ENCODE measurements at places on chromosomes 7 and 10.

DNA sequence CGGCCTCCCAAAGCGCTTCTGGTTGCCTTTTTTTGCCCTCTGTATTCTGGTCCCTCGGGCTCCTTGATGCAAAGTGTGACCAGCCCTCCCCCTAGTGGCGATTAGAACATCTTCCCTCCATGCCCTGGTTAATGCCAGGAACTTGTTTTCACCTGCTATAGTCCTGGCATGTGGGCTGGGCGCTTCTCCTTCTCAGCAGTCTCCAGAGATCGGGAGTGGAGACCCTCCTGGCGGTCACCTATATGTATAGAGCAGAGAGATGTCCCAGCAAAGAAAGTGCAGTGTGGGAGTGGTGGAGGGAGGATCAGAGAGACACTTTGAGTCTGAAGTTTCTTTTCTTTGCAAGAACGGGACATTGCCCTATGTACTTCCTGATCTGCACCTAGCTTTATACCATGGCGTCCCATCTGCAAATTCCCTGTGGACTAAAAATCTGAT, 264.1 kb downstream of the OTUD1 start:
- DNase-seq, result peak; percentile 56

DNA sequence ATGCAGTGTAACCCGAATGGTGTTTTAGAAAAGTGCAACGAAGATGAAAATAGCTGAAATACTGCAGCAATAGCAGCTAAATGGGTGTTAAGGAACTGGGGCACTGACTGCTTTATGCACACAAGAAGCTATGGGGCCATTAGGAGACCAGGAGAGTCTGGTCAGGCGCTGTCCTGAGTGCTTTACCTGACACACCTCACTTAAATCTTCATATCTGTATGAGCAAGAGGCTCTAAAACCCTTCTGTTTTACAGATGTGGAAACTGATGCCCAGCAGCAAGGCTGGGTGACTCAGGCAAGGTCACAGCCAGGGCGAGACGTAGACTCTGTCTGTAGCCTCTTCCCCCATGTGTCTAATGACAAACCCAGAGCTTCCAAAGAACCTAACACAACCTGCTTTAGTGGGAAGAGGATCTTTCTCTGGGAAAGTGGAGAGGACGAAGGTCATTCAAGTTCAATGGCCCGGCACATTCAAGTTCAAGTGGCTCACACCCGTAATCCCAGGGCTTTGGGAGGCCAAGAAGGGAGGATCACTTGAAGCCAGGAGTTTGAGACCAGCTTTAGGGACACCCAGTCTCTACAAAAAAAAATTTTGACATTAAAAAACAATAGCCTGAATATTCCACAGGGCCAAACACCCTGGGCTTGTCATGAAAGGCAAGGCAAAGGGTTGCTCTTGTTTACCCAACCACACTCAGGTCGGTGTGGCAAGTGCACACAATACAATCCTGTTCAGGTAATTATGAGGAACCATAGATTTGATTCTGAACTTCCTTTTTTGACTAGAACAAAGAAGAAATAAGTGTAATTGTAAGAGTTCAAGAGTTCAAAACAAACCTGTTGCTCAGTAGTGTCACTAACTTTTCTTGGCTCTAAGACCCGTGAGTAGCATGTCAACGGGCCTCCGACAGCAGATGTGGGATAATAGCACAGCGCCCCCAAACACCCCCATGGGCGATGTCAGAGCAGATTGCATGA, 53.7 kb upstream of the KLF6 start:
- DNase-seq, result no peak

- no peak for DNase-seq
Measured at GRCh38 chr10:69869291-69869961, 67.7 kb downstream of the COL13A1 start.

DNA sequence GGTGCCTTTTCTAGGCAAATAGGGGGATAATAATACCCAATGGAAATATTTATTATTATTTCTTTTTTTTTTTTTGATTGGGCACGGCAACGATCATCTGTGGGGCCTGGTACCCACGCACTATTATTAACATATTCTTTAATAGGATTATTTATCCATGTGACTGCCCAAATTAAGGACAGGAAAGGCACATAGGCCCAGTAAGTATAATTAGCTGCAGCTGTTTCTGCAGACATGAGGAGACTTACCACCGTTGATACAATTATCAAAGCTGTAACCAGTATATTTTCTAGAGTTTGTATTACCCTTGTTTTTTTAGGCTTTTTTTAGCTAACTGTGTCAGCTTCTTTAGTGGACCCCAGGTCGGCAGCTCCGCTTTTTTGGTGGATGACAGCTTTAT, 25.2 kb upstream of the GUSB start:
- no peak for DNase-seq

- no peak for DNase-seq
Measured at GRCh38 chr10:121518333-121518732, 79.9 kb downstream of the FGFR2 start.

DNA sequence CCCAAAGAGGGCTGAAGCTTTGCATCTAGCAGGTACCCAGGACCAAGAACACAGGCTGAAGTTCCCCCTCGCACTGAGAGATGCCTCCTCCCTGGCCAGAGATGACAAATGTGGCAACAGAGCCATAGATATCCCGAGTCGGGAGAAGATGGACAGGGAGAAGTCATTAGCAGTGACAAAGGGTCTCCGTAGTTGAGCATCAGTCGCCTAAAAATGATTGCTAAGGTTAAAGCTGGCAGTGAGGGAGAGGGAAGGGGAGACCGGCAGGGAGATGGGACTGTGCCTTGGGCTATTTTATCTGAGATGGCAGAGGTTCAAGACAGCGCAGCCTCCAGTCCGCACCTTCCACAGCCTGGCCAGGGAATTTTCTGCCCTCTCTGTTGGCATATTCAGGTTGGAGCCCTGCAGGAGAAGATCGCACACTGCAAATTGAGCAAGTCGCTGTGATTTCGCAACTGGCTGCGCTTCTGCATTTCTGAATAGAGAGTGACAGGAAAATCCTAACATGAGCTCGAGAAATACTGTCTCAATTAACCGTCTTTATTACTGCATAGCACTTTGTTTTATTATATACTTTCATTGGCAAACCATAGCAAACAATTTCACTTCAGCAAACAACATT, 238.9 kb upstream of the GPR26 start:
- no peak for DNase-seq

DNA sequence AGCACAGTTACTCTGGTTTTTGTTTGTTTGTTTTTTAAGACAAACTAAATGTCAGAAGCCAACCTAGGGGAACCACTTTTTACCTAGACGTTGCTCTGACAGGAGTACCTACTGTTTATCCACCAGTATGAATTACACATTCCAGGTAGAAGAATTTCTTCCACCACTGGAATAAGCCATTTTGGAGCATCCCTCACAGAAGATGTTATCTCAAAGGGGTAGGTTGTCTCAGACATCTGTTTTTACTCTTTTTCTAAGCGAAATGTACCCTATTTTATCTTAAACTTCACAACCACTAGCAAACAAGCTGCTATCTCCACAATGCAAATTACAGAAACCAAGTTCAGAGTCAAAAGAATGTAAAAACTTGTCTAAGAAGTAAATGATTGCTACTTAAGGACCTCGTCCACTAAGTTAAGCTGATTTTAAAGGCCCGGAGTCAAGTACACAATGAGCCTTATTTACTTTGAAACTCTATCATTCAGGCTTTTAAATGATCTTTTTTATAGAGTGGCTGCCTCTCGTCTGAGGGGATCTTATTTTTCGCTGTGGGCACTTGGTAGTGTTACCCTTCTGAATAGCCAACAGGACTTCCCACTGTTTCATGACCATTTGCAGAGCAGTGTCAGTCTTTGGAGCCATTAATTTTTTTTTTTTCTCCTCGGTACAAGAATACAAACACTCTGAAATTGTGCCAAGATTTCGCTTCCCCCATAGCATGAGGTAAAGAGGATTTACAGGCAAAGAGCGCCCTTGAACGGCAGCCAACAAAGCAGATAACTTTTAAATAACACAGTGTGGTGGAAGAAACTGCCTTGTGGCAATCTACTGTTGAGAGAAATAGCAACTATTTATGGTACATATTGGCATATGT, 15.7 kb upstream of the ARMC3 start:
- no peak for DNase-seq

DNA sequence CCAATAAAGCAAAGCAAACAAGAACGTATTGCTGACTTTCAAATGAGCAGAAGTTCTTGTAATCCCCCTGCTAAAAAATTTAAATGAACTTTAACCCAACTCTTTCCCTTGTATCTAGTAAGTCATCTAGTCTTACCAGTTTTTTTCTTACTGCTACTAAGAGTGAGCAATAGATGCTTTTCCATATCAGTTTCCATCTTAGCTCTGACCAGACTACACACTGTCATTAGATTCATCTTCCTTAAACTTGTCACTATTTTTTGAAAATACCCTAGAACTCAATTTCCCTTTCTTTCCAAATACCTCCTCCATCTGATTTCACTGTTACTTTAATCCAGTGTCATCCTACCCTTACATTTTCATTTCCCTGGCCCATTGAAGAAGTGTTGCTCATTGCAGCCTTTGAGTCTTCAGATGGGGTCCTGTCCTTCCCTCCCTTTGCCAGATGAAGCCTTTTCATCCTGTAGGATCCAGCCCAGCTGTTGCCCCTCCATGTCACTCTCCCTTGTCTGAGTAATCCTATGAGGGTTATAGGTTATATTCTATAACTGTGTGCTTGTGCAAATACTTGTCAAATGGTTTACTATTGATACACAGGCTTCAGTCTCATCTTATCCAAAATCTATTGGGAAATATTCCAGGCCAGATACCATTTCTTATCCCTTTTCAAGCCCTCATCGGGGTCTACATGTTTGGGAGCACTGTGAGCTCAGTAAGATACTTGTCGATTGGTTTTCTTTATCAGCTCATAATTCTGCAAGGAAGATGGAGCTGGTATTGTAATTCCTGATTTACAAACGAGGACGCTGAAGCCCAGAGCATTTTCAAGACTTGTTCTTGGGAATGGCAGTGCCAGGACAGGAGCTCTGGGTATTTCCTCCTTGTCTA, 51.5 kb upstream of the ITGB1 start:
- no peak for DNase-seq

GRCh38 chr10:116138897-116139296, 134.1 kb downstream of the GFRA1 start:
- DNase-seq, result no peak

DNA sequence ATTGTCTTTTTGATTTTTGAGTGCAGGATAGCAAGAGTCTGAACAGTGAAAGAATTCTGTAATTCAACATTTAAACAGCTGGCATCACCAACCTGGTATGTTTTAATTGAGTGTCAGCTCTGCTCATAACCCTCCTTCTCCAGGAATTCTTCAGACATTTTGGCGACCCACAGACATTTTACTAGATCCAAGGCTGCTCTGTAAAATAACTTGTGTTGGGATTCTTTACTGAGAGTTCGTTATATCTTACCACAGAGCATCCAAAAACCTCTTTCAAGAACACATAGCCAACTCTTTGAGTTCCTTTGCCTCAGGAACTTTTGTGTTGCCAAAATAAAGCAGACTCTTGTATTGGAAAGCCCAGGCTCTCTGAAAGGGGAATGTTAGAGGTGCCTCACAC, 27.7 kb upstream of the SORCS3 start:
- no peak for DNase-seq

DNA sequence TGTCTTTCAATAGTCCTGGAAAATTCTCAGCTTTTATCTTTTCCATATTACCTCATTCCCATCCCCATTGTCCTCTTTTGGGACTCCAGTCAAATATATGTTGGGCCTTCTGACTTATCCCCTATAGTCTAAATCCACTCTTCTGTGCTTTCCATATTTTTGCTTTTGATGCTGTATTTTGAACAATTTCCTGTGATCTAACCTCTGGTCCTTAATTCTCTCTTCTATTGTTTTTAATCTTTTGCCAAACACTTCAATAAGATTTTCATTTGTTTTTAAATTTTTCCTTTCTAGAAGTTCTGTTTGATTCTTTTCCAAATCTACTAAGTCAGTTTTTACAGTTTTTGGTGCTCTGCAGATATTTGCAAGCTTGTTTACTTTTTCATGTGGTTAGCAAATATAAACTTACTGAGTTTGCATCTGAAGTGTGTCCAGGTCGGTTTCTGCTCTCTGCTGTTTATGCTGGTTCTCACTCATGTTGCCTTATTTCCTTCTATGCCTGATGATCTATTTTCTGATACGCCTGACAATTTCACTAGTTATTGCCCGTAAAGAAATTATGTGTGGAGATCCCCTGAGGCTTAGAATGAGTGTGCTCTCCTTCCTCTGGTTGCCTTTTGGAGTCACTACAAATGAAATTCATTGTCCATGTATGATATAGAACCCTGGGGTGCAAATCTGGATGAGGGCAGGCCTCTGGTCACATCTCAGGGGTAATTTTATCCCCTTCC, 110.4 kb downstream of the RBM20 start:
- DNase-seq, result no peak

DNA sequence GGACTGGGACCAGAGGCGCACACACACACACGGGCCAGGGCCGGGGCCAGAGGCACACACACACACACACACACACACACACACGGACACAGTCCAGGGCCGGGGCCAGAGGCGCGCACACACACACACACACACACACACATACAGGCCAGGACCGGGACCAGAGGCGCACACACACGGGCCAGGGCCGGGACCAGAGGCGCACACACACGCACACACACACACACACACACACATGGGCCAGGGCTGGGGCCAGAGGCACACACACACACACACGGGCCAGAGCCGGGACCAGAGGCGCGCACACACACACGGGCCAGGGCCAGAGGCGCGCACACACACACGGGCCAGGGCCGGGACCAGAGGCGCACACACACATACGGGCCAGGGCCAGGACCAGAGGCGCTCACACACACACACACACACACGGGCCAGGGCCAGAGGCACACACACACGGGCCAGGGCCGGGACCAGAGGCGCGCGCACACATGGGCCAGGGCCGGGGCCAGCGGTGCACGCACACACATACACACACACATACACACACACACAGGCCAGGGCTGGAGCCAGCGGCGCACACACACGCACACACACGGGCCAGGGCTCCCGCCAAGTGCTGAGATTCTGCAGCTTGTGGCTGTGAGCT, 268.8 kb downstream of the ELFN1 start:
- DNase-seq, result no peak

DNA sequence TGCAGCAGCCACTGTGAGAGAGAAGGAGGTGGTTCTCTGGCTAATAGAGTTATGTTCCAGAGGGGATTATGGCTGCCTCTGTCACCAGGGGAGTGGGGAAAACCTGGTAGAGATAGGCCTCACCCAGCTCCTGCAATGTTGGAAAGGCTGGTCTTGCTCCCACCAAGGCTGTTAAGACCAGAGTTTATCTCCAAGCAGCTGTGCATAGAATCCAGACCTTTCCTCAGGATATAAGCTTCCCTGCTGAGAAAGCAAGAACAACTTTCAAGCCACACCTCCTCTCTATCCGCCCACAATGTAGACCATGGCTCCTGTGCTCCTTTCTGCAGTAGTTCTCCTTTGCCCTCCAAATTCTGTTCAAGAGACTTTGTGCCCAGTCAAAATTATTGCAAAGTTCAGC, 1375.4 kb downstream of the REEP3 start:
- DNase-seq, result no peak

DNA sequence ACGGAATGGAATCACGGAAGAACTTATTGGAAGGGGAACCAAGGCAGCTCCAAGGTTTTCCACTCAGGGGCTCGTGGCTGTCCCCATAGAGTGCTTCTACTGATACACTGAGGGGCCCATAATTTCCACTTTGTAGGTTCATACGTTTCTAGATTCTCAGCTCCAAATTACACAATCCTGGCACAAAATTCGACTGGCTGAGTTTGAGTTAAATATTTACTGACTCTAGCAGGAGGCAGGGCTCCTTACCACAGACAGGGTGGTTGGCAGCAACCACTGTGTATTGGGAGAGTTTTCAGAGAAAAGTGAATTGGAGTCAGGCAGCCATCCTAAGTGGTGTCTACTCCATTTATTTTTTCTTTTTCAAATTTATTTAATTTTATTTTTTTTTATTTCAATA, 55.4 kb upstream of the SEC61G start:
- DNase-seq, result no peak

- DNase-seq, result no peak
Measured at GRCh38 chr10:122740640-122741039, 41.0 kb upstream of the C10orf120 start.
